Hematopoietic multipotent progenitor cell treated with erythropoietin and hydrocortisone succinate and interleukin-3 and kit ligand, for 8 days (in vitro differentiated cells): ENCODE measurements at places on chromosomes 13 and 19.

GRCh38 chr19:33545217-33545981, 23.8 kb upstream of the PEPD start:
- DNase-seq: no peak

DNA sequence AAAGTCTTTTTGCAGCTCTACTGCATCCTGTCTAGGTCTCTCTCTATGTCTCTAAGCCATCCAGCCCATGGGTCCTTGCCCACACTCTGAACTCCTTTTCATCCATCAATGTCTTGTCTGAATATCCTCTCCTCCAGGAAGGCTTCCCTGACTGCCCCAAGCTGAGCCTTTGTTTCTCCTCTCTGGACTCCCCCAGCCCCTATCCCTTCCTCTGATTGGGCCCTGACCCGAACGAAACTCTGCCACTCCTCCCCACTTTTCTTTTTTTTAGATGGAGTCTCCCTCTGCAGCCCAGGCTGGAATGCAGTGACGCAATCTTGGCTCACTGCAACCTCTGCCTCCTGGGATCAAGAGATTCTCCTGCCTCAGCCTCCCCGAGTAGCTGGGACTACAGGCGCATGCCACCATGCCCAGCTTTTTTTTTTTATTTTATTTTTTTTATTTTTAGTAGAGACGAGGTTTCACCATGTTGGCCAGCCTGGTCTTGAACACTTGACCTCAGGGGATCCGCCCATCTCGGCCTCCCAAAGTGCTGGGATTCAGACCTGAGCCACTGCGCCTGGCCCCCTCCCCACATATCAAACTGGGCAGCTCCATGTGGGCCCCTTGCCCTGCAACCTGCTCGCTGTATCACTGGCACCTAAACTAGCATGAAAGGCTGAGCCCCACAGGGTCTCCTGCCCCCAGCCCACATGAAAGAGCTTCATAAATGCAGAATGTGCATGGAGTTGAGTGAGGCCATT, 870 bp upstream of the UNC13A start:
- DNase-seq: no peak

DNA sequence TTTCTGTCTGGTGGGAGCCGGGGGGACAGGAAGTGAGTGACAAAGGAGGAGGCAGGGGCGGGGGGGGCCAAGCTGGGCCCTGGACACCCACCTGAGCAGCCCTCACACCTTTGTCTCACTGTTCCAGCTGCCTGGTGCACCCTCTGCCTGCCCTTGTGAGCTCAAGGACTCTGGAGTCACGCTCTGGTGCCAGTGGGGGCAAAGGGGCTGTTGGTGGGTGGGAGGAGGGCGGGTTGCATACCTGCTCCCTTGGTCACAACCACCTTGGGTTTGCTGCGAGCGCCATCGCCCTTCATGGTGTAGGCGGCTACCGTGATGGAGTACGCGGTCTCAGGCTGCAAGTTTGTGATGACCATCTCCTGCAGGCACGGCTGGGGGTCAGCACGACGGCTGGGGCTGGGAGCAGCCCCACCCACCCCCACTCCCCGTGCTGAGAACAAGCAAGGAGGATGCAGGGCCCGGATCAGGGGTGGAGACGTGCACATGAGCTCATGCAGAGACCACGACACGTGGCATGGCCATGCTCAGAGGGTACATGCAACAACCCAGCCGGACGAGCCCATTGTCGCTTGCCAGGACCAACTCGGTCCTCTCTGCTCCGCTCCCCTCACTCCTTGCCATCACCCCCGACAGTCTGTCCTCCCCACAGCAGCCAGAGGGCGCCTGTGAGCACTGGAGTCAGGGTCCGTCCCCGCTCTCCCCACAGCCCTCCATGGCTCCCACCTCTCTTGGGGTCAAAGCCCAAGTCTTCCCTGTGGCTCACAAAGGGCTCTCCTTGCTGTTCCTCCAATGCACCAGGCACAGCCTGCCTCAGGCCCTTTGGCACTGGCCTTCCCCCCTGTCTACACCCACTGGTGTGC, 114.9 kb downstream of the PTPRS start:
- DNase-seq: no peak

DNA sequence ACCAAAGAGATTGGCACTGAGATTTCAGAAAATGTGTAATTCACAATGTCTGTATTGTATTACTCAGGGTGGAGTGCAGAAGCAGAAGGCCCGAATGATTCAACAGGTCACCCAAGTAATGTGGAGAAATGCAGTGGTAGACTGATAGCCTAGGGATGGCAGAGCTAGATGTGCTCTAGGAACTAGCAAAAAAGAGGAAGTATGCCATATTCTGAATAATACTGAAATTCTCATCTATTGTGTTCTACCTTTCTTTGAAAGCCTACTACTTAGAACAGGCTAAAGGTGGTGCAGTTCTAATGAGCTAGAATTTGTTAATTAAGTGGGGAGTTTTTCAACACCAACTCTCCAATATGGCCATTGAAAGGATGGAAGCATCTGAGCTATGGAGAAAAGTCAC, 1449.8 kb upstream of the MIR17HG start:
- DNase-seq: no peak

- DNase-seq: no peak
Measured at GRCh38 chr13:22487932-22488331, 692.8 kb upstream of the SGCG start.

DNA sequence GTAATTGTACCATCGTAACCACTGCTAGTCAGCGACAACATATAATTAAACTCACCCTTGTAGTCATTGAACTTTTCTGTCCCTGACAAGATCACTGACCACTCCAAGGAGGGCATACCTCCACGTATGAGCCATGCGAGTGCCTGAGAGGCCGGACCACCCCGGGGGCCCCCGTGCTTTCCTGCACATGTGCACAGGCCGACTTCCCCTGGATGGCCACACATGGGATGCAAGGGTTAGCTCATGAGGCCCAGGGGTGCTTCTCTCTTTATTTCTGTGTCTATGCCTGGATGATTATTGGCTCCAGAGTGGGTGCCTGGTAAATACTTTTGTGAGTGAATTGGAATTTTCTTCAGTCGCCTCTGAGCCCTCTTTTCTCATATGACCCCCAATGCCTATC, 82.8 kb upstream of the ZNF536 start:
- no peak for DNase-seq

DNA sequence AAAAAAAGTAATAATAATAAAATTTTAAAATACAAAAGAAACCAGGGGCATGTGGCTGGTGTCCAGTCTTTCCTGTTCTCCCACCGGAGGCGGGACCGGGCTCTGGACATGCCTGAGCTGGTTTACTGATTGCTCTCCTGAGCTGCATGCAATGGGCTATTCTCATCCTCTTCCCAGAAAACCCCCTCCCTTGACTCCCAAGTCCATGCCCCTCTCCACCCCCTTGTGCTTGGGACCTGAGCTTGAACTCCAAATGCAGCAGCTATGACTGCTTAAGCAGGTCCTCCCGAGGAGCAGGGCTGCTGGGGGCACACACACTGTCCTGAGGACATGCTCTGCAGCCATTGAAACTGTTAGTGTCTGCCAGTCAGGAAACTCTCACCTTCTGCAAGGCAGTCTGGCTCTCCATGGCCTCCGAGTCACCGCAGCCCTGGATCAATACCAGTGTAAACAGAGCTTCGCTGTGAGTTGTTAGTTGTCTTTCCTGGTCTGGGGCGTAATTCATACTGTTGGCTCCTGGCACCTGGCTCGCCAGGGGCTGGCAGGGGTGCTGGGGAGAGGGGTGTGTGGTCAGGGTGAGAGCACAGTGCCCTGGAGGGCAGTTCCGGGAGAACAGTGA, 41.6 kb upstream of the CHST8 start:
- no peak for DNase-seq

DNA sequence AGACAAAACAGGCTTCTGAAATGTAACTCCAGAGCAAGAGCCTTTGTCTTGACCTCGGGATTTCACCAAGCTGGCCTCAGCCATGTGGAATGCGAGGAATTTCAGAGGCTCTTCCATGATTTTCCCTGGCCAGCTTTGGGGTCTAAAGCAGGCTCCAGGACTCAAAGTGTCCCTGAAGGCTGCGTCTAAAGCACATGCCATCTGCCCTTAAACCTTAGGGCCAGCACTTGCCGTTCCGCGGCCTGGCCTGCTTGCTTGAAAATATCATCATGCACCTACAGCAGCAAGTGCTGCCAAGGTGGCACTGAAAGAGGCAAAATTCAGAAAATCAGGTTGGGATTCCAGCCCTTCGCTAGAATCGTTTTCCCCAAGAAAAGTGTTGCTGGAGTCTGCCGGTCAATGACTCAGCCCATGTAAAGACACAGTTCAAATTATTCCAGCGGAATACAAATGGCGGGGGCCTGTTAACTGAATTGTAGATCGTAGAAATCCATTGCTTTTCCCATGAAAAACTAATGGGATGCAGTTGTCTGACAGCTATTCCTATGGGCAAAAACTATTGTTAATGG, 105.7 kb upstream of the RAP2A start:
- no peak for DNase-seq

DNA sequence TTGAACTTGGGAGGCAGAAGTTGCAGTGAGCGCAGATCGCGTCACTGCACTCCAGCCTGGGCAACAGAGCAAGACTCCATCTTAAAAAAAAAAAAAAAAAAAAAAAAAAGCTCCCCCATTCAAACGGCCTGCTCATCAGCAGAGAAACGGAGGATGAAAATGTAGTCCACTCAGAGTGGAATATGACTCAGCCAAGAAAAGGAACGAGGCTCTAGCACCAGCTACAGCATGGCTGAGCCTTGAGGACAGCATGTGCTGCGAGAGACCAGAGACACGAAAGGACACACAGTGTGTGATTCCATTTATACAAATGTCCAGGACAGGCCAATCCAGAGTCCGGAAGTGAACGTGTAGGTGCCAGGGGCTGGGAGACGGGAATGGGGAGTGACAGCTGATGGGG, 18.1 kb upstream of the MIER2 start:
- DNase-seq: no peak

DNA sequence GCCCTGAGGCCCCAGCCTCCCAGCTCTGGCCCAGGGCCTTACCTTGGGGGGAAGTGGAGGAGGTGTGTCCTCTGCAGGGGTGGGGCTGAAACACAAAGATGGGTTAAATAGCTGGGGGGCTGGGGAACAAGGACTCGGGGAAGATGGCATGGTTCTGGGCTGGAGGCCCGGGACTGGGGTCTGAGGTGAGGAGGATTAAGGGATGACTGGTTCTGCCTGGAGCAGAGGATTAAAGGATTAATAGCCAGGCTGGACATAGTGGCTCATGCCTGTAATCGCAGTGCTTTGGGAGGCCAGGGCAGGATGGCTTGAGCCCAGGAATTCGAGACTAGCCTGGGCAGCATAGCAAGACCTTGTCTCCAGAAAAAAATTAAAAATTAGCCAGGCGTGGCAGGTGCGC, 11.6 kb downstream of the MAP4K1 start:
- no peak for DNase-seq
